Jurkat, Clone E6-1 (cell line): ENCODE measurements at places on chromosomes 12 and 14.
A peak's percentile ranks its signal among the peaks of the same experiment; 100 is the strongest.

DNA sequence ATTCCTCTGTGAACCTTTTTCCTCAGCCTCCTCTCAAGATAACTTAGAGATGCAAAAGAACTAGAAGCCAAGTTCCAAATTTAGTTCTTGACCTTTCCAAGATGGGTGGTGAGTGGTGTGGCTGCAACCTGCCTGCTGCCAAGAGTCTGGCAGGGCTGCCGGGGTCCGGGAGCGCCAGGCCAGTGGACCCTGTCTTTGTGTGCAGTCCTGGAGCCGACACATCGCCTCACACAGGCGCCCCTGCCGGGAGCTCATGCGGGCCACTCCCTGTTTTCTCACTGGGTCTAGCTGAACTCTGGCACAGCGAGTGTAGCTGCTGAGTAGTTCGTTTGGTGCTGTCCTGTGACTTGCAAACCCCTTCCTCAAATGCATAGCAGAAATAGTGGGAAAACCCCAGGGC is 84.9 kb downstream of the CACNA1C start:
- DNase-seq, result no peak

DNA sequence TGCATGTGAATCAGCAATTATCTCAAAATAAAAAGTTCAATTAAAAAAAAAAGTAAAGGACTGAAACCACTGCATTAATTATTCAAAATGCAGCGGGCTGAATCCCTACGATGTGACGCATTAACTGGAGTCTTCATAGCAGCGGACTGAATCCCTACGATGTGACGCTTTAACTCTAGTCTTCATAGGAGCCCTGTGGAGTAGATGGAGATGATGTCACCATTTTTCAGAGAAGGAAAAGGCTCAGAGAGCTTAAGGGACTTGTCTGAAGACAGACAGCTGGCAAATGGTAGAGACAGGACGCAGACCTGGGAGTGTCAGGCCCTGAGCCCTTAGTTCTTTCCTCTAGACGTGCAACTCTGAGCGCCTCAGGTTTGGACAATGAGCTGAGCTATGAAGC is 168.0 kb upstream of the MYL2 start:
- no peak for DNase-seq

GRCh38 chr12:232731-233614 is 19.0 kb upstream of the SLC6A12 start:
- no peak for DNase-seq

DNA sequence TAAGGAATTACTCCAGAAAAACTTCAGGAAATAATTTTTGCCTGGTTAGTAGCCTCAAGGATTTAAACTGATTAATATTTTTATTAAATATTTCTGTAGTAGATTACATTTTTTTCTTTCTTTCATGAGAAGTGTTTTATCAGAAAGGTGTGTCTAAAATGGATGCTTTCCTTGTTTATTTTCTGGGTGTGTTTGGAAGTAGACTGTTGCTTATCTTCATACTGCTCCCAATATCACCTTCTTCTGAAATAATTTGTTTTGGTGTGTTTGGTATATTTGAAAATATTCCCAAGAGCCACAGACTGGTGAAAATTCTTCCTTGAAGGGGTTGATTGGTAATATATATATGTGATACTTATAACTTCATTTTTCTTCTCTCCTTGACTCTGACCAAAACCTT is 10.1 kb upstream of the REP15 start:
- DNase-seq, result no peak

DNA sequence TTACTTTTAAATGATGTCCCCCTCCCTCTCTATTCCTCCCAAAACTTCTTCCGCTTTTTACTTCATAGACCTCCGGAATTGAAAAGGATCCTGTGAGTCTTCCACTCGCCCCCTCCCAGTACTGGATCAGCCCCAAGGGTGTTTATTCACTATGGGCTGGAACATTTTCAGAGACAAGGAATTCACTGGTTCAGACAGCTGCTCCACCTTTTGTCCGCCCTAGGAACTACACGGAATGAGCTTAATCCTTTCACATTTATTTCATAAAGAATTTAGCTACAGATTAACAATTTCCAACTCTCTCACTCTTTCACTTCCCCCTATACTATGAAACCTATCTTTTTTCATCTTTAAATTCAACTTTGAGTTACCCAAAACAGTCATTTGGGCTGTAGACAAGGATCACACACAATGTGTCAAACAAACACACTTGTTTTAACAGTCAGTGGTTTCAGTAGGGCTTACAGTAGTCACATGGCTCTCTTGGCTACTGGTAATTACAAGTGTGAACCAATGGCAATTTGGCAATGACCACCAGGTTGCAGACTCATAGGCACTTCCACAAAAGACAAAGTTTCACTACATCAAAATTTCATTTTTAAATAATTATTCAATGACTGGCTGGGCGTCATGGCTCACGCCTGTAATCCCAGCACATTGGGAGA is 20.6 kb downstream of the CNIH1 start:
- no peak for DNase-seq

GRCh38 chr14:64504897-64505794 is 576 bp downstream of the ZBTB1 start:
- peak; percentile 85 for DNase-seq

GRCh38 chr12:71641390-71641789 is 22.3 kb downstream of the ZFC3H1 start:
- DNase-seq, result no peak

GRCh38 chr12:46453428-46453827 is 80.9 kb upstream of the SLC38A2 start:
- DNase-seq, result no peak

- no peak for DNase-seq
These were observed 10.8 kb downstream of the COL2A1 start for GRCh38 chr12:47993491-47993890.

DNA sequence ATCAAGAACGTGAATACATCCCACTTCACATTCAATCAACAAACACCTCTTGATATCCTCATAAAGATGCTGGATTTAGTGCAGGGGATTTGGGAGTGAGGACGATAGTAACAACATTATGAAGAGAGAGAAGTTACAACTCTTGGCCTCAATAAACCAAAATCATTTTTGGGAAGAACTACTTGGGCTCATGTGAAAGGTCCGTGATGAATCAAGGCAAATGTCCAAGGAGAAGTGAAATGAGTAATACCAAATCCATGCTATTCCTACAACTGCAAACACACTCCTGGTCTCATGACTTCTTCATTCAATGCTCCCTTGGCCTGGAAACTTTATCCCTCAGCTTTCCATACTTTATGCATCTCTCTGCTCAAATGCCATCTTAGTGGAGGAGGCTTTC is 162.0 kb upstream of the LMNTD1 start:
- DNase-seq, result no peak

- DNase-seq, result no peak
These were observed 36.0 kb upstream of the GLIPR1 start for GRCh38 chr12:75444429-75445136.

DNA sequence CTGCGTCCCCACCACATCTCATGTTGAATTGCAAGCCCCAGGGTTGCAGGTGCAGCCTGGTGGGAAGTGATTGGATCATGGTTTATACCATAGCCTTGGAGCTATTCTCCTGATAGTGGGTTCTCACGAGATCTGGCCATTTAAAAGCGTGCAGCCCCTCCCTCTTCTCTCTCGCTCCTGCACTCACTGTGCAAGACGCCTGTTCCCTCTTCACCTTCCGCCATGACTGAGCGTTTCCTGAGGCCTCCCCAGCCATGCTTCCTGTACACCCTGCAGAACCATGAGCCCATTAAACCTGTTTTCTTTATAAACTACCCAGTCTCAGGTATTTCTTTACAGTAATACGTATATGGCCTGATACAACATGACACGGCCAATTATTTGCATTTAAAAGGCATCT is 146.6 kb downstream of the RIMBP2 start:
- DNase-seq, result no peak

DNA sequence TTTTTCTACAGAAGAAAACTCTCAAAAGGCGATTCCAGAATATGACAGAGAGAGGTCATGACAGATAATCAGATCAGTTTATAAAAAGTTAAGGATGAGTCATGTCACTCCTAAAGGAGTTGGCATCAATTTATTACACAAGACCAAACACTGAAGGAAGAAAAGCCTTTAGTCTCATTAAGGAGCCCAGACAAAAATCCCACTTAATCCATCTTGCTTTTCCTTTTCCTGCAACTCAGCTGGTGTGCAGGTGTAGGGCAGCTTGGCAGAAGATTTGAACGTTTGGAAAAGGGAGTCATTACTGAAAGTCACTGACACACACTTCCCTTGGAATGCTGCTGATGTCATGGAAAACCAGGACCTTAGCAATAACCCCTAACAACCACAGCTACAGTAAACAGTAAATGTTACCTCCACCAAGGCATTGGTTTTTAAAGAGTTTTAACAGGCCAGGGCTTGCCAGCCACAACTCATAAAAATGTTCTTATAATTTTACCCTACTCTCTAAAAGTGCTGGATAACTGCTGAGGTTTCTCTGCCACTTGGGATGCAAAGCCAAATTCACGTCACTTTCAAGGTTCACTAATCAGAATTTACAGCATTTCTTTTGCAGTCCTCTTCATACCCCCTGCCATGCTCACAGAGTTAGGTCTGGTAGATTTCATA is 320.6 kb downstream of the RAD51B start:
- DNase-seq, result no peak

DNA sequence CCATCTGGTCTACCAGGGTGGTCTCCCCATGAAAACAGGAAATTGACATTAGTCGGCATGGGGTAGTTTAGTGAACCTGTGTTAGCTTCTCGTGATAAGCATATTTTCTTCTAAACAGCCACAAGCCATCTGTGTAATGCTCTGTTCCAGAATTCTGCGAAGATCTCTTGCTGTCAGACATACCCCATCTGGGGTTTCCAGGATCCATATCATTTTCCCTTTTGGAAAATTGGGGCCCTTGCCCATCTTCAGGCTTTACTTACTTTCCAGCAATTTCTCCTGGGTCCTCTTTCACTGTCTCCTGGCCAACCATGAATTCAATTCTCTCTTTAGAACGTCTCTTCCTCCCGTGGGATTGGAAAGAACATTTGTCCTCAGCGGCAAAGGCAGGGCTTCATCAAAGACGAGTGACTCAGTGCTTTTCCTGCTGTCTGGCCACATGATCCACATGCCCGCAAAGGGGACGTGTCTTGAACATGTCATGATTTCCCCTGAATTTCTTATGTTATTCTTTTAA is 21.4 kb upstream of the NCOR2 start:
- DNase-seq, result no peak

DNA sequence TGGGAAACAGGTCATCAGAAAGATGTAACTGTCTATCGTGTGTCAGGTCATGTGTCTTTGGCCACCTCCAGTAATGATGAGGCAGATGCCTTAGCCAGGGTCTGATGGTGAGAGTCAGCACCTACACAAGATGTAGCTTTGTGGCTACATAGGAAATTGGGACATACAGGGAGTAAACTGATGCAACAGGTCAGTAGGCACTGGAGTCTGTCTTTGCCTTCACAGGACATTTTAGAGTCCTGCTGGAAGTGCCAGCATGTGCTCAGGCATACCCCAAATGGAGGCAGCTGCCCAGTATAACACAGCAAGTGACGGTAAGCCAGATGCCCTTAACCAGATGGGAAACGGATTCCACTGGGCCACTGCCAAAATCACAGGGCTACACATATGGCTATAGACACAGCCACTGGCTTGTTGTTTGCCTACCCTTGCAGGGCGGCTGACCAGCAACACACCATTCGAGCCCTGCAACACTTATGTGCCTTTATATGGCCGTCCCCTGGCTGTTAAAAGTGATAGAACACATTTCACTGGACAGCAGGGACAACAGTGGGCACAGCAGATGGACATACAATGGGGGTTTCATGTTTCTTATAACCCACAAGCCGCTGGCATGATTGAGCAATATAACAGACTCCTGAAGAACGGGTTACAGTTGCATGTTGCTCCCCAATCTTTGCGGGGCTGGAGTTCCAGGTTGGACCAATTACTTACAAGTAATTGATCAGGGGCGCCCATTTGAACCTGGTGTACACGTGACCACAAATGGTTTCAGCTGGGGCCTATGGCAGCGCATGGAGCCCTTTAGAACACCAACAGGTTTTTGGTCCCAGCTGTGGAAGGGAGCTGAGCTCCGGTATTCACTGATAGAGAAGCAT is 12.9 kb upstream of the RNASE12 start:
- no peak for DNase-seq

GRCh38 chr12:47995981-47996401 is 8.3 kb downstream of the COL2A1 start:
- DNase-seq, result no peak

- no peak for DNase-seq
These were observed 155.2 kb downstream of the TGFB3 start for GRCh38 chr14:75826599-75826998.

DNA sequence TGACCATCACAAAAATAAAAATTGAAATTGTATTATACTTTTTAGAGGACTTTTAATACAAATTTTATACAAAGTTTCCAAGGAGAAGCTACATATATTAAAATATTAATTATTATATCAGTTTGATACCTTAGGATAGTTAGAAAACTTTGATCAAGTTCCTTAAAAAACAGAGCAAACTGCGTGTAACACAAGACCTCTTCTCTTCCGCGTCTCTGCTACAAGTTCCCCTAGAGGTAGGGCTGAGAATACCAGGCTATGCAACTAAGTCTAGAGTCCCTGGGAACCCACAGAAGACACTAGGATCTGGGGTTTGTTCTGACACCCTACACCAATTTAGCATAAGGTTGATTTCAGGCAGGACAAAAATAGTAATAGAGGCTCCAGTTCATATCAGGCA is 319.0 kb downstream of the FOXG1 start:
- DNase-seq, result peak; percentile 14

- no peak for DNase-seq
These were observed 229.0 kb downstream of the SLC41A2 start for GRCh38 chr12:104729091-104729490.

DNA sequence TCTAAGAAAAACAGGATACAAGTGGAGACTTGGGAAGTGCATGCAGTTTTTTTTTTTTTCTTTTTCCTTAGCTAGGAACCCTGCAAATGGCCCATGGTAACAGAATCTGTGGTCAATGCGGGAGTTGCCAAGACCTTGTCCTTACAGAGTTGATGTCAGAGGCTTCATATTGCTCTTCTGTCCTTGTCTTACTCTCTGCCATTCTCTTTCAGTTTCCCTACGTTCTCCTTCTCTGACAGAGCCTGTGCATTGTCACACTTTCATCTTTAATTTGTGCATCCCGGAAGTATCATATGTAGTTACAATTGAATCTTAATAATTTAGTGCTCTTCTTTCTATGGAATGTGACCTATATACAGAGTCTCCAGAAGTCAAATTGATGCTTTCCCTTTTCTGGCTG is 986.9 kb downstream of the TMEM121 start:
- DNase-seq, result no peak

DNA sequence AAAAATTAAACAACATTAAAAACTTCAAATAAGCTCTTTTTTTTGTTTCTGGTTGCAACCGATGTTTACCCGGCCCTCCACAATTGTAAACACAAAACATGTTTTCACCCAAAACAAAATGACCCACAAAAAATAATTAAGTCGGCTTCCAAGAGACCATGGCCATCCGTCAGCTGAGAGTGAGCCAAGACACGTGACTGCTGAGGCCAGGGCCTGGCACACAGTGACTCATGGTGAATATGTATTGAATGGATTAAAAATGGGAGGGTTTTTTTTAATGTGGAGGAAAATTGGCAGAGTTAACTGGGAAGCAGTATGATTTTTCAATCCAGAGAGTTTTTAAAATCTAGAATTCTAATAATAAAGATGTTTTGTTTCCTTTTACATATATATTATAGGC is 13.8 kb upstream of the CPNE8 start:
- DNase-seq, result no peak

GRCh38 chr14:37142835-37143401 is 29.5 kb downstream of the SLC25A21 start:
- DNase-seq, result no peak
